ENCODE measurements at places on chromosomes 3 and 15.

GRCh38 chr3:156477323-156477722 lies 77.6 kb downstream of the SSR3 start:
- no peak for DNase-seq

DNA sequence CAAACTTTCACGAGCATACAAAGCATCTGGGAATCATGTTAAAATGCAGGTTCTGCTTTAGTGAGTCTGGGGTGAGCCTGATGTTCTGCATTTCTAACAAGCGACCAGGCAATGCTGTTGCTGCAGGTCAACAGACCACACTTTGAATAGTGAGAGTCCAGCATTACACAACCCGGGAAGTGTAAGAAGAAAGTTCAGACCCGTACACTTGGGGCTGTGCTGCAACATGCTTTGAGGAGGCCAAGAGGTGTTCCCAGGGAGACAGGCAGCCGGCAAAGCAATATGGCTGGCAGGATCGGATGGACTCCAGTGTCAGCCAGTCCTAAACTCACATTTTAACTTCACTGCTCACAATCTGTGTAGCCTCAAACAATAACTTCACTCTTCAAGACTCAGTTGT lies 134.2 kb downstream of the LIPC start:
- no peak for DNase-seq

- DNase-seq = no peak
Observed at GRCh38 chr3:188812198-188812597, 359.6 kb upstream of the TPRG1 start.

DNA sequence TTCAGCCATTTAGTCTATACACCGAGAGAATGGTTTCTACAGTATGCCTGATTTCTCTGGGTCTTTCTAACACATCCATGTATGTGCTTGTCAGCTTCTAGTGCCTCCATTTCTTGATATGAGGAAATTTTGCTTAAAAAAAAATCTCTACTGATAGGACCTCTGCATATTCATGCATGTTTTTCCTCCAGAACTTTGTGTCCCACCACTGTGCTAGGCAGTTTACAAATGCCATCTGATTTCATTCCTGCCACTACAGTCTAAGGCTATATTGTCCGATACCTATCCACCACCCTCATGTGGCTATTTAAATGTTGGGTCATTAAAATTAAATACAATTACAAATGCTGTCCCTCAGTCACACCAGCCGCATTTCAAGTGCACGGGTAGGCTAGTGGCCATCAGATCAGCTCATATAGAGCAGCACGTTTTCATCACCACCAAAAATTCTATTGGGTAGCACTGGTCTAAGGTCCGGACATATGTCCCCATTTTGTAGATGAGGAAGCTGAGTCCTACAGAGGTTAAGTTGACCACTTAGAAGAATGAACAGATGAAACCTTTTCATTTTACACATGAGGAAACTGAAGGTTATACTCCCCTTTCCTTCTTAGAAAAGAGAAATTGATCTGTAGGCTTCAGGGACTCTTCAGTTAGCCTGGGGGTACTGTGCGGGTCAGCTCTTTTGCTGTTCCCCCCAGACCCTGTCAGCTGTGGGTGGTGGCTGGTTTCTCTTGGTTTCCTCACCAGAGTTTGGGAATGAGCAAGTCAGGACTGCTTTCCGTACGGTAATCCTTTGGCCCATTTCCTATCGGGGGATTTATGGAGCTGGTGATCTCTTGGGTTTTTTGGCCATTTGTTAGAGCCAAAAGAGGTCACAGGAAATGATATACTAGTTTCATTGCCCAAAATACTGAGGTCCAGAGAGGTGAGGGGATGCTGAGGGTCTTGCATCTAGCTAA lies 56.5 kb downstream of the SMAD3 start:
- DNase-seq = no peak

DNA sequence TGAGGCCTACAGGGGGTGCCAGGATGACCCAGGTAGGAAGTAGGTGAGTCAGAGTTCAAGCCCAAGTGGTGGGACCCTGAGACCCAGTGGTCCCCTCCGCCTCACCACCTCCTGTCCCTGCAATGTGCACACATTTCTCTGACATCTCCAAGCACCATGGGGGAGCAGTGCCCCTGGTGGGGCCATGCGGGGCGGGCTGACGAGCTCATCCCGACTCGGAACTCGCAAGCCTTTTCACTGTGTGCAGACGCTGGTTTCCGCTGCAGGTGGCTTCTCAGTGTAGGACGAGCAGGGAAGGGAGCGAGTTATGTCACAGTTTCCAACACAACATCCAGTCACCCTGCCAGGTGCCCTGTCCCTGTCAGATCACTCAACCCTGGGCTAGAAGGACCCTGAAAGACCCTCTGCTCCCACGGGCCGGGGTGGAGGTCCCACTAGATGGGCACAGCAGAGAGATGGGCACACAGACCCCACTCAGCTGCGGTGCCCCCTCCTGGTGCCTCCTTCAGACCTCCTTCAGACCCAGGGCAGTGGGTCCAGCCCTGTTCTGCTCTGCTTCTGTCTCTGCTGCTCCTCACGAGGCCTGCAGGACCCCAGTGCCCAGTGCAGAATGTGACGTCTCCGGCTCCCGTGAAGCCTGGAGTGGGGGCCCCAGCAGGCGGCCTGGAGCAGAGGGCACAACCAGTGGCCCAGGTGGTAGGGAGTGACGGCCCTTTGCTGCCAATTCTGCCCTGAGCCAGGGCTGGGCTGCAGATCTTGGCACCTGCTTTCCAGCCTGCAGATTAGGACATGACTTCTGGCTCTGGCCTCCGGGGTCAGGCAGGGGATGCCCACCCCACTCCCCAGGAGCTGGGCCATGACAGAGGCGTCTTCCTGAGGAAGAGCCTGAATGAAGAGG lies 102.0 kb upstream of the RPL32 start:
- no peak for DNase-seq

DNA sequence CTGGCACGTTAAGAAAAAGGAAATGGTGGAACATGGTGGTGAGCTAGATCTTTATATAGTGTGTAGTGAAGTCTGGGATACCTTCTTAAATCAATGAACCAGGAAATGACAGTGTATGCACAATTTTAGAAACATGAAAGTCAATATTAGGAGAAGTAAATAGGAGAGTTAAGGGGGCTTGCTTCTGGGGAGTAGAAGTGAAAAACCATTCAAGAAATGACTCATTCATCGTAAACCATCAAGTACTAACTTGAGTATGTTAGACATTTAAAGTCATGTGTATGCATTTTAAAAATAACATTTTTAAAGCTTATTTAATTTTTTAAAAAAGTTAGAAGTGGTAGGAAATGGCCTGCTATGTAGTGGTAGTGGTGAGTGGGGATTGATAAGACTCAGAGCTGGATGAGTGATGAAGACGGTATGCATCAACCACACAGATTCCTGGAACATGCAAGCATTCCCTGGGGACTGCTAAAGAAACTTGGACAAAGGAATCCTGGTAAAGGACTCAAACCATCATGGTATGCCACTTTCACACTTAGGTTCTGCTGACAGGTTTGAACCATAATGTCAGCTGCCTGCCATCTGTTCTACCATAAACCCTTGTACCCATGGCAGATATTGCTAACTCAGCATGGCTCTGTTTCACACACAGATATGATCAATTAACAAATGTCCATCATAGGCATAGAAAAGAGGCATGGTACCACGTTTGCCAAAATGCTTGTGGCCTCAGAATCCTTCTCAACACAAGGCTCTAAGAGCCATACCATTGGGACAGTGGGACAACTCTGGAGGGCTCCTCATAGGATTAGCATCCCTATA lies 28.9 kb upstream of the MITF start:
- DNase-seq = no peak

GRCh38 chr15:88048237-88048636 lies 208.3 kb downstream of the NTRK3 start:
- DNase-seq = no peak

DNA sequence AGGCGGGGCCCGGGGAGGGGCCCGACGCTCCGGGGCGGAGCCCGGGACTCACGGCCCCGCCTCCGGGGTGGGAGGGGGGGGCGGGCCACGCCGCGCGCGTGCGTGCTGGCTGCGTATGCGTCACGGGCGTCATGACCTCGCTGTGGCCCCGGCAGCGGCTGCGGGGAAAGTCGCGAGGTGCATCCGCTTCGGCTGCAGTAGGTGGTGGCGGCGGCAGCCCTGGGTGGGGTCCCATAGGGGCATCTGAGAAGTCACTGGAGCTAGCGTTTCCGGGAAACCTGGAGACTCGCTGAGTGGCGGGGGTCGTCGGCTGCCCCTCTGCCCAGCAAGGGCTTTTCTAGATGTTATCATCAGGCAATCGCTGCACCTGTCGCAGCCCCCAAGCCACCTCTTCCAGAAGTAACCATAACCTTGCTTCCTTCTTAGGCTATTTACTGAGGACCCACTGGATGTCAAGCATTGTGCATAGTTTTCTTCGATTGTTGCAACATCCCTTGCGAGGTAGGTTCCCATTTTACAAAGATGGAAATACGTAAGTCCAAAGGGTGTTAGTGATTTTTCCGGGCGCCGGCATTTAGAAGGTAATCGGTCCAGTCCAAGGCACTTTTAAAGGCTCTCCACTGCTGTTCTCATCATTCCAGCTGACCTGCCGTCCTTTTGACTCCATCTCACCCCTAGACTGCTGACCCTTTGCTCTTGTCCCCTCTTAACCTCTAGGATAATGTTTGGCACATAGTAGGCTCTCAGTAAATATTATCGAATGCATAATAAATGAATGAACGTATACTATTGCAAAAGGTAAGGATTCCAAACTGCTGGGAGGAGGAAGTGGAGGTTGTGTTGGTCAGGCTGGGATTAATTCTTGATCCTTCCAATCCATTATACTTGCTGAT lies at the start of gene GDPGP1:
GDPGP1 (plus strand) TSS at position 114 of the 893 bp plus-strand sequence. CDS start 6,700 bp downstream, outside the sequence.
- DNase-seq = peak; percentile 98

- no peak for DNase-seq
Observed at GRCh38 chr3:30245858-30246622, 360.4 kb upstream of the TGFBR2 start.

- no peak for DNase-seq
Observed at GRCh38 chr3:124796477-124796876, 66.2 kb downstream of the UMPS start.

DNA sequence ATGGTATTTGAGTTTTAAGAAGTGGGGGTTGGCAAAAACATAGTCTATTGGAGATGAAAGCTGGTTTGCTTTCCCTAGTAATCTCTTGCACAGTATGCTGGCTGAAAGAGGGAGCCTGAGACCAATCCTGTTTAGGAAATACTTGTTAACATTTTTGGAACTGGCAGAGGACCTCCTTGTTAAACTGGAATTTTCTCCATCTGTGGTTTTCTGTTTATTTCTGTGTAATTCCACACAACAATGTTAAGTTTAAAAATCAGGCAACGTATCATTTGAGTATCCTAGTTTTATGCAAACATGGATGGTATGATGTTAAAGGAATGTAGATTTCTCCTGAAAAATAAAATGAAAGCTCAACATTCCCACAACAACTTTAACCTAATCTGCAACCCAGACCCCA lies 536.0 kb upstream of the TBL1XR1 start:
- no peak for DNase-seq

- DNase-seq = no peak
Observed at GRCh38 chr15:87653646-87654045, 602.9 kb downstream of the NTRK3 start.

GRCh38 chr3:53156368-53156834 lies 4.6 kb upstream of the PRKCD start:
- DNase-seq = no peak

- no peak for DNase-seq
Observed at GRCh38 chr3:130389743-130390478, 44.4 kb downstream of the COL6A5 start.

DNA sequence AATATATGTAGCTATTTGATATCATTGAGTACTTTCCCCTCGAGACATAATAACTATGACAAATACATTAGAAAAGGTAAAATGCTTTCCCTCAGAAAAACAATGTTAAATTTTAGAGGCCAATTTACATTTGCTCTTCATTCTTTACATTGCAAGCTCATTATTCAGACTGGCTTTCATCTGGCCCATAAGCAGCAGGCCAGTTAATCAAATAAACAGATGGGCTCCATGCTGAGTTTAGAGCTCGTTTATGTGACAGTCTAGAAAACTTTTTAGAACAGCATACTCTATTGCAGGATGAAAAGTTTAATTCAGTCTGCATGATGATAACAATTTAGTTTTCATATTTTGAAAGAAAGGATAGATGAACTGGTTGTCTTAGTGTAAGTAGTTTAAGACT lies 150.6 kb downstream of the DUT start:
- DNase-seq = no peak

DNA sequence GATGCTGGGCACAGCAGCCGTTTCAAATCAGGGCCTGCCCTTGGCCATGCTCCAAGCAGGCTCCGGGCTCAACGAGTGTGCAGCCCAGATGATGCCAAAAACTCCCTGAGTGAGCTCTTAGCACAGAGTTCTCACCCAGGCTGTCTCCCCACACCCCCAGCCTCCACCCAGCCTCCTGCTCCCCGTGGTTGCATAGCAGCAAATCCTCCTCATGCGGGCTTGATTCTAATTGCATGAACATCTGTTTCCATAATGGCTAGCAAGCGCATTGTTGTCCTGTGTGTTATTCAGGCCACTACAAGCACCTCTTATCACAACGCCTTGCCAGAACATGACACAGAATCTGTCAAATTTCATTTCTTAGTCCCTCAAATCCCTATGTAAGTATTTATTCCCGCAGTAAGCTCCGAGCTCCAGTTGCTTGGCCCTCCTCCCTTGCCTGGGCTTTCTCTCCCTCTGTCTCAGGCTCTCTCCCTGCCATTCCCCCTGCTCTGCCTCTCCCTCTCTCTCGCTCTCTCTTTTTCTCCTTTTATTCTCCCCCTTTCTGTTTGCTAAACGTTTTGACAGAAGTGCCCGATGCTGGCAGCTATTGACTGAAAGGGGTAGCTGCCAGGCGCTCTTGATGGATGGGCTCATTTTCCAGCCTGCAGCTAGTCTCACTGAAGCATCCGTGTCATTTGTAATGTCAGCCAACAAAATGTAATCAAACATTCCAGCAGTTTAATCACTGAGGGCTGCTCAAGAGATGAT lies 306.5 kb downstream of the IL20RB start:
- DNase-seq = no peak

DNA sequence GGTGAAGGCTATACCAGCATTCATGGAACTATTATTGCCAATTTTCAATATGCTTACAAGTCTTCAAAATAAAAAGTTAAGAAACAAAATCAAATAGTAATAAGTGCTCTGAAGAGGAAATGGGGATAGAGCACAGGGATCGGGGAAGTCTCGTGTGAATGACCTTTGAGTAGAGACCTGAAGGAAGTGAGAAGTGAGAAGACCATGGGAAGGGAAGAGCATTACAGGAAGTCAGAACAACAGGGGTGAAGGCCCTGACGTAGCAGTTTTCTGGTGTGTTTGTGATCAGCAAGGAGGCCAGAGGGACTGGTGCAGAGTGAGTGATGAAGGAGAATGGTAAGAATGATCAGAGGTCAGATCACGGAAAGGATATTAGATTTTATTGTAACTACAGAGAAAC lies 48.1 kb downstream of the STAC start:
- no peak for DNase-seq

DNA sequence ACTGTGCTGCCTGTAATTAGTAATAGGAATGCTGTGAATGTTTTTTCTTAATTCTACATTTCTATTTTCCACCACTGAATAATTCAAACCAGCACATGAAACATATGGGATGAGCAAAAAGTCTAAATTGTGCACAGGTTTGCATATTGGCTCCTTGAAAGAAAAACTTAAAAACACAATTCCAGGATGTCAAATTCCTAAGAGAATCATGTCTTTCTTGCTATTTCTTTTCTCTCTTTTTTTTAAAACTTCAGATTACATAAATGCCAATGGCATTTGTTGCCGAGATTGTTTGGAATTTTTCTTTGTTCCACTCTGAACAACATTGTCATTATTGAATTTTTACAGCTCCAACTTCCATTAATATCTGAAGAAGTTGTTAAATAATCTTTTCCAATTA lies 60.8 kb downstream of the VGLL3 start:
- no peak for DNase-seq

Measured in activated T-helper 1 cell treated with Interleukin-2 at 50 U/mL for 16 hours (primary cell).